ENCODE measurements at places on chromosomes 7 and 10.

DNA sequence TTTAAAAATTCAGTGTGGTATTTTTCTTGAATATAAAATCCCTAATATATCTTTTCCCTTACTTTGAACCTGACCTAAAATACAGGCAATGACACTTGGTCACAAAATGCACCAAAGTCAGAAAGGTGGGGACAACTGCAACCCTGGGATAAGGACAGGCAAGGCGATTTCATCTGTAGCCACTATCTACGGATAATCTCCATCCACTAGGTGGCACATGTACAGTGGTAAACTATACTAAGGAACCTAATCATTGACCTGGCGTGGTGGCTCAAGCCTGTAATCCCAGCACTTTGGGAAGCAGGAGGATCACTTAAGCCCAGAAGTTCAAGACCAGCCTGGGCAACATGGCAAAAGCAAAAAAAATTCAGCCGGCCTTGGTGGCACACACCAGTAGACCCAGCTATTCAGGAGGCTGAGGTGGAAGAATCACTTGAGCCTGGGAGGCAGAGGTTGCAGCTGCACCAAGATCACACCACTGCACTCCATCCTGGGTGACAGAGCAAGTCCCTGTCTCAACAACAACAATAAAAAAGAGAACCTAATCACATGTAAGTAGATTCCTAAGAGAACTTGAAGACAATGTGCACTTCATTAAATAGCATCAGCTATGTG, 98.9 kb downstream of the KMT2C start:
- DNase-seq: peak; percentile 42

DNA sequence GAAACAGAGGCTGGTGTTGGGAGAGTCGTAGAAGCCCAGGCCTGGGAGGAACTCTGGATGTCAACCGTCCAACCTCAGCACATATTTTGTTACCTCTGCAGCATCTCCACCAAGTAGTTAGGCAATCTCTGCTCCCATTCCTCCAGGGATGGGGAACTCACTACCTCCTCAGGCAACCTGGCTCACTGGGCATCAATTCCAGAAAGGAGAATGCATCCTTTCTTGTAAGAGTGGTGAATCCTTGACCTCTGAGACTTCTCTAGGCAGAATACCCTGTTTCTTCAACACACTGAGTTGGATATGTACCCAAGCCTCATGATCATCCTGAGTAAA, 136.7 kb upstream of the ZMIZ1 start:
- DNase-seq: no peak

DNA sequence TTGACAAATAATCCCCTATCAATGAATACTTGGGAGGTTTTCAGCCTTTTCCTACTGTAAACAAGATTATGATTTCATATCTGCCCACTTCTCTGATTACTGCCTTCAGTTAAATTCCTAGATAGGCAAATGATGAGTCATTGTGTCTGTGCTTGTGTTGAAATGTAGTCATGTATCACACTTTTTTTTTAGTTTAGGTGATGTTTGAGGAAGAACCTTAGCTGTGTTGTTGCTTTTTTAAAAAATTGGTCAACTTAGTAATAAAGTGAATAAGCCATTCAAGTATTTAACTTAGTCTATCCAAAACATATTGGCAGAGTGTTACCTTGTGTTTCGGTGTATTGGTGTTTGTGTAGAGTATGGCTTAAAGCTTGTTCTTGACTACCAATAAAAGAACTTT, 60.0 kb downstream of the WAC start:
- DNase-seq: no peak

DNA sequence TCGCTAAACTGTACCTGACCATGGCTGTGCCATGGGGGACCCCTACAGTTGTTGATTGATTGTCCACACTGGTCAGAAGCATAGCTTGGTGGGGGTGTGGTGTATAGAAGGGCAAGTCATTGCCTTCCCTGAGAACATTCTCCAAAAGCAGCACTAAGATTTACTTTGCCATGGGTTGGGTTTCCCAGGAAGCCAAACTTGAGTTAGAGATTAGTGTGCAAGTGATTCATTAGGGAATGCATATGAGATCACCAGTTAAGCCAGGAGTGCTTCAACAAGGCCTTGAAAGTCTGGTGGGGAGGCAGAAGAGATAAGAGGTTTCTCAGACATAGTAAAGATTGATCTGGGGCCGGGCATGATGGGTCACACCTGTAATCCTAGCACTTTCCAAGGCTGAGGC, 21.4 kb upstream of the TPST1 start:
- no peak for DNase-seq

DNA sequence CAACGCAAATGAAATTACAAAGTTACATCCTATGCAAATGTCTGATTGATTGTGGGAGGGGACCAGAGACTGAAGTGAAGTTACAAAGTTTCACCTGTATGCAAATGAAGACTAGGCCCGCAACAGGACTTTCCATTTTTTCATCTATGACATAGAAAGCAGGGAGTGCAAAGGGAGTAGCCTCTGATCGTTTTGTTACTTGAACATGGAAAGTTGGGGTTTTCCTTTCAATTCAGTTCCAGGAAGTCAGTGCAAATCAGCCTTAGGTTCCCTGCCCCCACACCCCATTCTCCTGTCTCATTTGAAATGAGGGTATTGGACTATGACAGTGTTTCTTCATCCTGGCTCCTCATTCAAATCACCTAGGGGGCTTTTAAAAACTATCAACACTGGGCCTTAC, 96.9 kb upstream of the HABP2 start:
- DNase-seq: no peak

- DNase-seq: no peak
Measured at GRCh38 chr10:123262456-123262855, 108.3 kb downstream of the BUB3 start.

- no peak for DNase-seq
Measured at GRCh38 chr7:16778476-16778875, 24.9 kb downstream of the TSPAN13 start.

DNA sequence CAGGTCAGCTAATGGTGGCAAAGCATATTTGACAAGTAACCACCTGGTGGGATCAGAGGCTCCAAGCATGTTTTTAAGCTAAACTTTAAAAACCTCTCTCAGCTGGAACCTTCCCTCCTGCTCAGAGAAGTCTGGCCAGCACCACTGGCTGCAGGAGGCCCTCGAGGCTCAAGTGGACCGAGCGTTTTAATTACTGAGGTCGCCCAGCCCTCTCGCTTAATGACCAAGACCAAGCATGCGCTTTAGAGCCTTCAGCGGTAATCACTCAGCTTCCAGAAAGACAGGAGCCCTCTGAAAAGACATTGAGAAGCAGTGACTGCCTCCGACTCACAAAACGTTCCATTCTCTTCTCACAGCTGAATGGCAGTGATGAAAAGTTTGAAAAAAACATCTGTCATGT, 383.4 kb upstream of the ADARB2 start:
- DNase-seq: no peak

DNA sequence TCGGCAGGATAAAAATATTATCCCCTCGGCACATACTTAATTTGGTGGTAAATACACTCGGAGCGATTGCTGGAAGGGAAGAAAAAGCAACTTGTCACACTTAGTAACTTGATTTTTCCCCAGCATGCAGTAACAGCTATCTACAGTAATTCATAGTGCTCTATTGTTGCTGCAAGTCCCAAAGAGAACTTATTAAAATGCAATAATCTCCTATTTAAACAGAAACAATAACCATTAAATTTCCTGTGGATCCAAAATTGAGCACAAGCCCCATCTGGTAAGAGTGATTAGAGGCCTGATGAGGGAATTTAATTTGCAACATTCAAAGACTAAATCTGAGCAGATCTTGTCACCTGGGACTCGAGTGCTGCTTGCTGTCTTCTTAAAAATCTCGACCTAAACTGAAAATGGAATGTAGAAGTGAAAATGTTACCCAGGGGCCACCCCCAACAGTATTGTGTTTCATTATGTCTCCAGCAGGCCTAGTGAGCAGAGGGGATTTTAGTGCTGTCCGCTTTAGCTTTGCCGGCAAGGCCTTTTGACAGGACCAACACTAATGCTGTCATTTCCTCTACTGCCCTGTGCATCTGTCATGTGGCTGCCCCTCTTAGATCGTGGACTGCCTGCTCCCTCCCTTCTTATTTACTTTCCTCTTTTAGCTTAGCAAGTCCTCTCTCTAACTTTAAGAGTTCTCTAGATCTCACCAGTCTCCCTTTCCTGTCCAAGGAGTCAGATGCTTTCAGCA, 639.7 kb downstream of the AUTS2 start:
- no peak for DNase-seq

- no peak for DNase-seq
Measured at GRCh38 chr7:156942708-156943090, 6.8 kb upstream of the NOM1 start.

DNA sequence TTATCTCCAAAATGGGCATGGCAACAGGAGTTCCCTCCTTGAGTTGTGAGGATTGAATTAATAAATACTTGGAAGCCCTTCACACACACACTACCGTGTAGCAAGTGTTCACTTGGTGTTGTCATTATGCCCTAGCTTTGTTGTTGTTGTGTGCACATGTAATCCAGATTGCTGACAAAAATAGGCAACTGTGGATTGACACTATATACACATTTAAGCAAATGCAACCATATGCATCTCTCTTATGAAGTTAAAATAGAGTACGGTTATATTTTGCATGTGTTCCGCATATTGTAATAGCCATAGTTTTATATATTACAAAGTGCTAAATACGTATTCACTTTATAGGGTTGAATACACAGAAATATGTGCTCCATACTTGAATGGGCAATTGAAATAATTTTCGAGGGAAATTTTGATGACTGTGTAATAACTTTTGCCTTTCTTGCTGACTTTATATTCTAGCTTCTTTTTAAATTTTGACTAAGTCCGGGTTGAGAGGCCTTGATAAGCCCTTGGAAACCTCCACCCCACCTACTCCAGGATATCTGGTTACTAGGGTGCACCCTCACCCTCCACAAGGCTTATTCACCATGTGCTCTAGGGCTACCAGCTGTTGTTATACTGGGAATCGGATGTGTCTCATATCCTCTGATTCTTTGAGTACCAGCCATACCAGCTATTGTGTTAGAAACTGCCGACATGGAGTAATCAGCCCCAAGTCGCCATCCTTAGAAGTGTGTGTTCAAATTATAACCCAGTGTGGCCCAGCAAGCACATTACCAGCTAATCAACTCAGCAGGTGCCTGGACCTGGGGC, 265.0 kb downstream of the CAMK1D start:
- no peak for DNase-seq

- DNase-seq: no peak
Measured at GRCh38 chr7:82528577-82529310, 85.2 kb upstream of the CACNA2D1 start.

DNA sequence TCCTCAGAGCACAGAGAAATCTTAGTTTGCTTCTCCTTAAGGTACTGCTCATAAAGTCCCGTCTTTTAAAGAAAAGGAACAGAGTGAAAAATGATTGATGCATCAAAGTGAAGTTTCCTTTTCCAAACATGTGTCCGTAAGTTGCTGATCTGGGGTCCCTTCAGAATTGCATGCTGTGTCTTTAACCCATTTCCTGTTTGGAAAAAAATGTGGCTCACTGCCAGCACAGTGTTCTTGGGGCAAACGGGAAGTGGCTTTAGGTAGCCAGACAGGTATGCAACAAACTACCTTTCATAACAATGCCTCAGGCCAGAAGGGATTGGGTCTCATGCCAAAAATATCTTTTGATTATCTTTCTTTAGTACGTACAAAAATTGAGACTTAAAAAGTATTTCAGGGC, 50.9 kb downstream of the TFAM start:
- DNase-seq: no peak

- no peak for DNase-seq
Measured at GRCh38 chr7:27269455-27269854, 26.9 kb downstream of the EVX1 start.

DNA sequence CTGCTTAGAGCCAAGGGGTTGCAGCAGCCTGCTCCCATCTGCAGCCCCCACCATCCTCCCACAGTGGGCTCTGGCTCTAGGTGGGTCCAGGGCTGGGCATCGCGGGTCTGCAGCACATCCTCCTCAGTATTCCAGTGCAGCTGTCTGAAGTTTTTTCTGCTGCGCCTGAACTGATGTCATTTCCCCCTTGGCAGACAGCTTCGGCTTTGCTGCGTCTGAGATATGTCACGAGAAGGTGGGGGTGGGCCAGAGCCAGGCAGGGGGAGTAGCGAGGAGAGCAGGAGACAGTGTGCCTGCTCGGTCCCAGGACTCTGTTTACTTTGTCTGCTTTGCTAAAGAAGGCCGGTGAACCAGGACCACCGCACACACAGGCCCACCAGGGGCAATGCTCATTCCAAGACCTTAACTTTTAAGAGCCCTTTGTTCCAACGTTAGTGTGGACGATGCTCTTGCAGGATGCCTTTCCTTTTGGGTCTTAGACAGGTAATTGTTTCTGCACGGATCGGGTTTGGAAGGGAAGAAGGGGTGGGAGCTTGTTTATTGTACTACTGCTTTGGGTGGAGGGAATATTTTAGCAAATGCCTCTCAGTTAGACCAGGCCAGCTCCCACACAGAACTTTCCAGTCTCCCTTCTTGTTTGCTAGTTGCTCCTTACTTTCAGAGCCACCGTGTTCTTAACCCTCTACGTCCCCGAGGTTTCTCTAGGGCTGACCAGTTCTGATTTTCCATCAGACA, 32.4 kb downstream of the WBP1L start:
- DNase-seq: no peak

GRCh38 chr7:26493737-26494428, 202.2 kb downstream of the SNX10 start:
- DNase-seq: no peak

- peak; percentile 5 for DNase-seq
Measured at GRCh38 chr7:98619450-98620321, 2.6 kb downstream of the NPTX2 start.

- DNase-seq: no peak
Measured at GRCh38 chr10:125775491-125776106, at the start of gene MMP21. Gene MMP21, minus strand, starts transcription at chr10:125775821. Its CDS starts 0 bp downstream, at chr10:125775821.

DNA sequence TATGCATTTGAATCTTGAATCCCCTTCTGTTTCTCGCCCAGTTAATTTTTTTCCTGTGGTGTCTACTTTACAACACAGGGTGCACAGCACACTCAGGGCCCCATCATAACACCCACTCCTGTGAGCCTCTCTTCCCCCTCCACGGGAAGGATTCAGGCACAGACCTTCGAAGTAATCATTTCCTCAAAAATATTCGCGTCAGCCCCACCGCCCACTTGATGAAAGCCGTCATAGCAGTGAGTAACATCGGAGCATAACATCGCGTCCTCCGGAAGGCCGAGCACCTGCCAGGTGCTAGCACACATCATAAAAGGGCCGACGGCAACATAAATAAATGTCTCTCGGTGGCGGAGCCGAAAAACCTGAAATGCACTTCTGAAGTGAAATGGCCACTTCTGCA, 201.7 kb upstream of the ADARB2 start:
- DNase-seq: no peak

GRCh38 chr7:155882596-155882995, 70.3 kb upstream of the SHH start:
- no peak for DNase-seq

DNA sequence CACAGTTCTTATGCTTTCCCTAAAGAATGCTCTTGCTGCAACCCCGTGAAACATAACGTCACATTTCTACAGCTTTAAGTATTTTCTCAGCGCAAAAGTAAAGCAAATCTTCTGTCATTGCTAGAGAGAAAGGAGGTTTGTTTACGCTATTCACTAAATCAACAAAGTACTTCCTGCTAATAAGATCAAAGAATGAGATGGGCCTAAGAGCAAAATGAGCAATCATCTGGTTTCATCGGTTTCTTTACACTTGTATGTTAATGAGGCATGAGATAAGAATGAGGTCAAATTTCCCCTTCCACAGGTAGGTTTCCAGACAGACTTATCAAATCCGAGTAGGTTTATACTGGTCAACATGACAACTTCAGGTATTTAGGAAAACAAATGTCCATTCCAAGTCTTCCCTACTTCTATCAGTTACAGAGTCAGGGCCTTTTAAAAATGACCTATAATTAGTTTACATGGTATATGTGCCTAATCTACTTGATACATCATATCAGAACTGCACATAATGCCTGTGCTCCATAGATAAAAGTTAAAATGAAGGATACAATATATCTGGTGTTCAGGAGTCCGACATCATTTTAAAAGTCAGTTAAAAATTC, 8.4 kb downstream of the USP6NL start:
- peak; percentile 1 for DNase-seq

Measured in NCI-H2081 (cell line).